Thymus (tissue), 14 donors: ENCODE measurements at places on chromosomes 4 and X. TPM values are rescaled to one million over a fixed set of nuclear protein-coding genes. Genes with fewer than 3 reads are reported as not detected.

GRCh38 chr4:89156174-89156914 is 45.0 kb downstream of the TIGD2 start:
- H3K4me3 ChIP-seq, result no peak overlapping the region
- no peak overlapping the region for H3K27ac ChIP-seq
- DNase-seq, result no peak
- no peaks in the 10 kb centered on the region for H3K36me3 ChIP-seq
- no peaks in the 10 kb centered on the region for H3K4me1 ChIP-seq
- no peaks in the 10 kb centered on the region for H3K27me3 ChIP-seq

GRCh38 chr4:102637391-102637790 is 123.4 kb downstream of the MANBA start:
- no peak overlapping the region for H3K4me3 ChIP-seq
- no peaks in the 10 kb centered on the region for H3K4me1 ChIP-seq
- H3K27ac ChIP-seq, result no peak overlapping the region

GRCh38 chrX:55160685-55161552 is 59.2 kb upstream of the PAGE5 start:
- H3K4me3 ChIP-seq, result peak overlapping the region; percentile 56
- H3K4me1 ChIP-seq, result no peaks in the 10 kb centered on the region
- H3K27me3 ChIP-seq, result no peaks in the 10 kb centered on the region
- peak; percentile 89 for DNase-seq
- no peaks in the 10 kb centered on the region for H3K36me3 ChIP-seq

- DNase-seq, result no peak
- no peaks in the 10 kb centered on the region for H3K36me3 ChIP-seq
- no peak overlapping the region for H3K4me3 ChIP-seq
Measured at GRCh38 chr4:84032372-84032771, 466.7 kb downstream of the NKX6-1 start.

- H3K36me3 ChIP-seq, result no peaks in the 10 kb centered on the region
- no peak overlapping the region for H3K27ac ChIP-seq
- no peak overlapping the region for H3K4me3 ChIP-seq
- H3K4me1 ChIP-seq, result no peaks in the 10 kb centered on the region
Measured at GRCh38 chr4:107472265-107472948, 247.6 kb downstream of the PAPSS1 start.

DNA sequence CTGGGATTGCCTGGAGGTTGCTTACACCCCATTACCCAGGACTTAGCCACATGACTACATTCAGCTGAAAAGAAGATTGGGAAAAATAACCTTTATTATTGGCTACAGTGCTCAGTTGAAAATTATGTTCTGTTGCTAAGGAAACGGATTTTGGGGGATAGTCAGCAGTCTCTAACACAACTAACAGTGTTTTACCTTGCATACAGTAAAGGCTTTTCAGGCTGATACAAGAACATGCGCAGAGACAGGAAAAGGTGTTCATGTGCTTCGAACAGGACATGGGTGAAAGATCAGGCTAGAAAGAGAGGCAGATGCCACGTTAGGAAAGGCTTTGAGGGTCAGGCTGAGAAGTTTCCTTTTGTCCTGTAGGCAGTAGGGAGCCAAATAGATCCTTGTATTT is 14.8 kb upstream of the RHOH start:
- no peaks in the 10 kb centered on the region for H3K27me3 ChIP-seq
- peaks cover 22% of the 10 kb centered on the region for H3K4me1 ChIP-seq
- H3K4me3 ChIP-seq, result no peak overlapping the region
- H3K36me3 ChIP-seq, result no peaks in the 10 kb centered on the region

GRCh38 chrX:114338870-114339269 is 245.0 kb upstream of the HTR2C start:
- no peak overlapping the region for H3K4me3 ChIP-seq
- H3K4me1 ChIP-seq, result no peaks in the 10 kb centered on the region
- H3K36me3 ChIP-seq, result no peaks in the 10 kb centered on the region
- no peak overlapping the region for H3K27ac ChIP-seq

- DNase-seq, result no peak
- H3K4me1 ChIP-seq, result no peaks in the 10 kb centered on the region
- no peaks in the 10 kb centered on the region for H3K27me3 ChIP-seq
- H3K27ac ChIP-seq, result no peak overlapping the region
Measured at GRCh38 chr4:77713884-77714283, 105.3 kb downstream of the CNOT6L start.

DNA sequence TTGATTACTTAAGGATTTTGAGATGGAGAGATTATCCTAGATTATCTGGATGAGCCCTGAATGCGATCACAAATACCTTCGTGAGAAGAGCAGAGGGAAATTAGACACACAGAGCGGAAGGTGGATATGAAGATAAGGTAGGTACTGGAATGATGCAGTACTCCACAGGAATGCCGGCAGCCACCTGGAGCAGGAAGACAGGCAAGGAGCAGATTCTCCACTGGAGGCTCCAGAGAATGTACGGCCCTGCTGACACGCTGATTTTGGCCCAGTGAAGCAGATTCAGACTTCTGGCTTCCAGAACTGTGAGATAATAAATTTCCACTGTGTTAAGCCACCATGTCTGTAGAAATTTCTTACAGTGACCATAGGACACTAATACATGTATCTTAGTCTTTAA is 79.4 kb upstream of the PITX2 start:
- no peaks in the 10 kb centered on the region for H3K36me3 ChIP-seq
- H3K4me3 ChIP-seq, result no peak overlapping the region
- no peak for DNase-seq
- H3K27ac ChIP-seq, result no peak overlapping the region
- H3K4me1 ChIP-seq, result no peaks in the 10 kb centered on the region

DNA sequence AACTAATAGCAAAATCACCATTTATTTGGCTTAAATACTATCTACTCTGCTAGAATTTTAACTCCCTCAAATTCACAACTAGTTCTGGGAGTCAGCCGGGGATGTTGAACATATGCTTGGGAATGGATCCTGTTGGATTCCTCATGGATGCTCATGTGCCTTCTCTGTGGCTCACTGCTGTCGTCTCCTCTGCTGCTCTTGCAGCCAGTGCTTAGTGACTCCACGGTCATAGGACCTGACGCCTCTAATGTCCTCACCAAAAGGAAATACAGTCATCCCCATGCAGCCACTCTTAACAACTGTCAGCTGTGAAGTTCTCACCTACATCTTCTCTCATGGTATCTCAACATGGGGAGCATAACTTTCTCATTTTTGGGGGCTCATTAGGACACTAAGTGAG is 59.4 kb downstream of the HMGB2 start:
- H3K27ac ChIP-seq, result no peak overlapping the region
- H3K4me1 ChIP-seq, result peaks cover 14% of the 10 kb centered on the region
- peaks cover 34% of the 10 kb centered on the region for H3K36me3 ChIP-seq
- H3K27me3 ChIP-seq, result no peaks in the 10 kb centered on the region

GRCh38 chr4:175873707-175874106 is 61.6 kb upstream of the GPM6A start:
- no peak overlapping the region for H3K27ac ChIP-seq
- H3K4me1 ChIP-seq, result no peaks in the 10 kb centered on the region
- DNase-seq, result no peak

The ERAS gene
- total RNA-seq, result not detected

GRCh38 chr4:75698162-75698962 is 25.2 kb upstream of the G3BP2 start:
- no peak for DNase-seq
- H3K36me3 ChIP-seq, result no peaks in the 10 kb centered on the region

- DNase-seq, result no peak
- H3K4me3 ChIP-seq, result no peak overlapping the region
- H3K27me3 ChIP-seq, result no peaks in the 10 kb centered on the region
- no peak overlapping the region for H3K27ac ChIP-seq
- no peaks in the 10 kb centered on the region for H3K4me1 ChIP-seq
Measured at GRCh38 chrX:150185766-150186165, 177.4 kb upstream of the MAMLD1 start.

DNA sequence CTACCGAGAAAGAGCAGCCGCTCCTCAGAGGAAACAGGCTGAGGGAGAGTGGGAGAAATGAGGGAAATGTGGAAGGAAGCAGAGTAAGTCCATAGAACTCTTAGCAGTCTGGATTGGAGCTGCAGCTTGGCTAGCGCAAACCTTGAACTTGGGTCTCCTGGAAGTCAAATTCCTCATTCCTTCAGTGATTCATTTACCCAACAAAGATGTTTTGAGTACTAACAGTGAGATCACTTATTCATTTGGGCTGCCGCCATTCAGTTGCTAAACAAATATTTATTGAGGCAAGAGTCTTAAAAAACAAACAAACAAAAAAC is 51.5 kb downstream of the SEL1L3 start:
- no peak for DNase-seq
- no peaks in the 10 kb centered on the region for H3K4me1 ChIP-seq
- H3K27ac ChIP-seq, result no peak overlapping the region
- H3K27me3 ChIP-seq, result no peaks in the 10 kb centered on the region

GRCh38 chr4:32258986-32259385 is 1538.8 kb downstream of the PCDH7 start:
- no peaks in the 10 kb centered on the region for H3K36me3 ChIP-seq
- no peak overlapping the region for H3K27ac ChIP-seq
- H3K4me1 ChIP-seq, result no peaks in the 10 kb centered on the region
- no peak overlapping the region for H3K4me3 ChIP-seq
- DNase-seq, result no peak
